ENCODE measurements at places on chromosomes 7 and 10.
A peak's percentile ranks its signal among the peaks of the same experiment; 100 is the strongest.

- no peak for DNase-seq
Measured at GRCh38 chr10:29146311-29147100, 142.4 kb upstream of the LYZL1 start.

DNA sequence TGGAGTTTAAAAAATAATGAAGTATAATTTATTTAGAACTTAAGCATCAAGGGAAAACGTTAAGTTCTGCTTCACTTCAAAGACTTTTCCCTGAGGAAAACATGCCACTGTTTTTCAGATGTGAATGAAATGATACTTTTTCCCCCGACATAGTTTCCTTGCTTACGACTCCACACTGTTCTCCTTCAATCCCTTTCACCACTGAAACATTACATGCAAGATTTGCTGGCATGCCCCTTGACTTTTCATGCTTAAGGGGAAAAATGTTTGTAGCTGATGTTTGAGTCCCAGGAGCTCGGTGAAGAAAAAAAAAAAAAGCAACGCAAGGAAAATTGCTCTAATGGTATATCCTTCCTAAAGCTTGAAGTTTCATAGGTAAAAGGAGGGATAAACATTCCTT lies 10.0 kb downstream of the GLI3 start:
- no peak for DNase-seq

DNA sequence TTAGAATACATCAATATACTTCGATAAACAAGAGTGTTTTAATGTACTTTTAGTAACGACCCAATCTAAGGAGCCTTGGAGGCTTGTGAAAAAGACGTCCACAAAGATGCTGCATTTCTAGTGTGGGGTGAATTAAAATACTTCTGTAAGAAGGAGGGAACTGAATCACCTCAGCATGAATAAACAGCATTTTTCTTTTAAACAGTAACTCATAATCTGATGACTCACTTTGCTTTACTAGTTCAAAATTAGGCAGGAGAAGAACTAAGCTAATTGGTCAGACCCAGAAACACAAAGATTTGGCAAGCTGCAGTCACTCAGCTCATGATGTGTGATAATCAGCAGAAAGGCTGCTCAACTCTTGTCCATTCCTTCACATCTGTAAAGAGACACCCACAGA lies 24.2 kb downstream of the NCOA4 start:
- DNase-seq: no peak

- DNase-seq: peak; percentile 3
Measured at GRCh38 chr7:119197877-119198527, 973.5 kb downstream of the ANKRD7 start.

- no peak for DNase-seq
Measured at GRCh38 chr10:78278058-78278404, 244.4 kb downstream of the RPS24 start.

GRCh38 chr7:87028636-87029035 lies 30.8 kb downstream of the ELAPOR2 start:
- no peak for DNase-seq

DNA sequence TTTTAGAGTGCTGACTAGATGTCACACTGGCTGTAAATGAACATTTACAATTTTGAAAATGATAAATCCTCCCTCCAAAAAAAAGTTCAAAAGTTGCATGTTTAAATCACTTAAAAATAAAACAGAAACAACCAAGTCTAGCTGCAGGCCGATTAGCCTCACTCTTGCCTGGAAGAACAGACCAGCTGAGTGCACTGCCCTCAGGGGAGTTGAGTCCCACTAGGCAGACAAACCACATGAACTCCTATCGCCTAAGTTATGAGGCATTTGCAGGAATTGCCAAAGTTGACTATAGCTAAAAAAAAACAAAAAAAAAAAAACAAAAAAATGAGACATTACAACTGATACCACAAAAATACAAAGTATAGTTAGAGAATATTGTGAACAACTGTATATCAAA lies 510.0 kb downstream of the ANKRD7 start:
- DNase-seq: no peak

- no peak for DNase-seq
Measured at GRCh38 chr10:62330213-62330612, 44.0 kb upstream of the ZNF365 start.

GRCh38 chr7:155962968-155963300 lies 150.7 kb upstream of the SHH start:
- no peak for DNase-seq

DNA sequence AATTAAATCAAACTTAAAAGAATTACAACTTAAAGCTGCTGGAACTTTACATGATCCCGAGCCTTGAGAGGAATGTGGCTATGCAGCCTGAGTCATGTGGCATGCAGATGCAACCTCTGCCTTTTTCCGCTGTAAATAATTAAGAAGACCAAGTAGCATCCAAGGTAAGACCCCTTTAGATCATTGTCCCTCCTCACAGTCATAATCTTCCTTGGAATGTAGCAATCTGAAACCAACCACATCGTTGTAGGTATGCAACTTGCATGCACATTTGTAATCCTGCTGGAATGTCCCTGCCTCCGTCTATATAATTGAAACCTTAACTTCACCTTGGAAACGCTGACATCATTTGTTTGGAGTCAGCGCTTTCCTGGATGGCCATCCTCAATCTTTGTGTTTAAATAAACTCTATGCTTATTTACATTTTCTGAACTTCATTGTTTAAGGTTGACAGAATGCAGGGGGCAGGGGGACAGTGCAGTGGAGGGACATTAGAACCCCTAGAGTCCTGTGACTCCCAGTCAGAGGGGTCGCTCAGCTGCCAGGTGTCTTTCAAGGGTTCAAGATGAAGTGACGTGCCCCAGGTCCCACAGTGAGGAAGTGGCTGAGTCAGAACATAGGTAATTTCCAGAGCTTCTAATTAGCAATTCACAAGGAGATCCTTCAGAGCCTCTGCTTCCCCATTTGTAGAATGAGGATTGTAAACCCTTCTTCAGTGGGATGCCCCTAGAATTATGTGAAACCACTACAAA lies 110.7 kb downstream of the RALA start:
- peak; percentile 37 for DNase-seq

GRCh38 chr7:135380351-135380750 lies 129.6 kb downstream of the CNOT4 start:
- no peak for DNase-seq

- peak; percentile 33 for DNase-seq
Measured at GRCh38 chr7:131183611-131184119, 144.0 kb upstream of the MKLN1 start.

GRCh38 chr10:11678074-11678793 lies 63.9 kb upstream of the ECHDC3 start:
- no peak for DNase-seq

GRCh38 chr7:50590535-50590934 lies 25.3 kb upstream of the DDC start:
- DNase-seq: no peak

DNA sequence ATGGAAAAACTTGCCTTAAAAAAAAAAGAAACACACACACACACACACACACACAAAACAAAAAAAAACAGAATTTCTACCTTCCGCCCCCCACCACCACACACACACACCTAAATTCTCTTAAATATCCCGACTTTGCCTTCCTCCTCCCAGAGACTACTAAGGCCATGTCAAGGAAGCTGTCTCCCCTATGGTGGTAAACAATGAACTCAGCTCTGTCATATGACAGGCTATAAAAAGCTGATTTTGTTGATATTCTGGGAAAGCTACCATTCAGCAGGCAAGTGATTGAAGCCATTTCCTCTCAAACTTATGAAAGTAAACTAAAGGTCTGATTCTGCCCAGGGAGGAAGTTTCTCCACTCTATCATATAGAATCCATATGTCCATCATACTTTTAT lies 471.0 kb downstream of the GFRA1 start:
- no peak for DNase-seq

GRCh38 chr10:105063796-105064195 lies 422.7 kb downstream of the SORCS3 start:
- DNase-seq: no peak

DNA sequence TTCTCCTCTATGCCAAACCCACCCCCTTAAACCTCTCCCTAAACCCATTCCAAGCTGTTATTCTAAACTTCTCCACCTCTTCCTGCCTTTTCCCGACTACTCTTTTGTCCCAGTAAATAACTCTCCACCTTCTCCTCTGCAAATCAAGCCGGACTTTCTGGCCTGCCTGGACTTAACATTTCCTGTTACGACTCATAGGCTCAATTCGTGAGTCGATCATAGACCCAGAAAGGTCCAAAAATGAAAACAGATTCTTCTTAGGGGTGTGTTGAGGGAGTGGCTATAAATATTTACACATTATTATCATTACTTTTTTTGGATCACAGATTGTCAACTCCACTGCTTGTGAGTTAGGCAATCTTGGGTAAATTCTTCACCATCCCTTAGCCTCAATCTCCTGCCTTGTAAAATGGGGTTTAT lies 59.0 kb upstream of the HABP2 start:
- DNase-seq: no peak

DNA sequence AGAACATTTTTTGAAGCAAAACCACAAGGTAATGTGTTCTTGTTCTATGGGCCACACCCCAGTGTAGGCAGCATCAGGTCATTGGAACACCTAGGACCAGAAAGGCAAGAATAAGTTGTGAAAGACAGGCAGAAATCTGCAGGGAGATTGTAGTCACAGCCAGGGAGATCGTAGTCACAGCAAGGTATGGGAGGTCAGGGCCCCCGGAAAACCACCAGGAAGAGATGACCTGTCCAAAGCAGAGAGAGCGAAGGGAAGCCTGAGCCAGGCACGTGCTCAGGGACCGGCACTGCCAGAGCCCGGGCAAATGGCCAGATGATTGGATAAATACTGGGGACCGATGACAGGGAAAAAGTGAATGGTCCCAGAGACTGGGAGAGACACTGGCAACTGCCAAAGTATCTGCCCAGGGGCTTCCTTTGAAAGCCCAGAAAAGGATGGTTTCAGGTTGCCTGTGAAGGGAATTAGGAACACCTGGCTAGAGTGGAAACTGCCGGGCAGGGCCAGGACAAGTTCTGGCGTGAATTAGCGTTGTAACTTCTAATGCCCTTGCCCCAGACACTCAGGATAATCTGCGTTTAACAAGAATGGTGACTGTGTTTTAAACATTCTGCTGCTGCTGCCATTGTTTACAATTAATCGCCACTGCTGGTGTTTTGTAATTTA lies 3.9 kb upstream of the NOBOX start:
- DNase-seq: no peak

- DNase-seq: no peak
Measured at GRCh38 chr10:132961420-132961786, 19.0 kb upstream of the CFAP46 start.

DNA sequence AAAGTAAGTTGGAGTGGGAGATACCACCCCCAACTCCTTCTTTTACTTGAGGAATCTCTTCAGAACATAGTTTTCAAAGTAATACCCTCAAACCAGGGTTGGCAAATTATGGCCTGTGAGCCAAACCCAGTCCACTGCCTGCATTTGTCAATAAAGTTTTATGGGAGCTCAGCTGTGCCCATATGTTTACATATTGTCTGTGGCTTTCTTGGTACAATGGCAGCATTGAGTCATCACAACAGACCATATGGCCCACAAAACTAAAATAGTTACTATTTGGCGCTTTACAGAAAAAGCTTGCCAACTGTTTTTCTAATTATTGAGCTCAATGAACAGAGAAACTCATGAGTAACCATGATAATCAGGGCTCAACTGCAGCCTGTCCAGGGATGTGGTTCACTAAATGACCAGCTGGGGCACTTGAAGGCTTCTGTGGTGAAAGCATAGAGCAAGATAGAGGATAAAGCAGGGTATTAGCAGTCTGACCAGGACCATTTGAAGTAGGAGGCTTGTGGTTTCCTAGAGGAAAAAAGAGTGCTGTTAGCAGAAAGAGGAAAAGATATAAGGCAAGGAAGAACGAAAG lies 196.0 kb upstream of the GRB10 start:
- DNase-seq: no peak

- no peak for DNase-seq
Measured at GRCh38 chr10:103804871-103805270, 50.5 kb downstream of the SH3PXD2A start.

DNA sequence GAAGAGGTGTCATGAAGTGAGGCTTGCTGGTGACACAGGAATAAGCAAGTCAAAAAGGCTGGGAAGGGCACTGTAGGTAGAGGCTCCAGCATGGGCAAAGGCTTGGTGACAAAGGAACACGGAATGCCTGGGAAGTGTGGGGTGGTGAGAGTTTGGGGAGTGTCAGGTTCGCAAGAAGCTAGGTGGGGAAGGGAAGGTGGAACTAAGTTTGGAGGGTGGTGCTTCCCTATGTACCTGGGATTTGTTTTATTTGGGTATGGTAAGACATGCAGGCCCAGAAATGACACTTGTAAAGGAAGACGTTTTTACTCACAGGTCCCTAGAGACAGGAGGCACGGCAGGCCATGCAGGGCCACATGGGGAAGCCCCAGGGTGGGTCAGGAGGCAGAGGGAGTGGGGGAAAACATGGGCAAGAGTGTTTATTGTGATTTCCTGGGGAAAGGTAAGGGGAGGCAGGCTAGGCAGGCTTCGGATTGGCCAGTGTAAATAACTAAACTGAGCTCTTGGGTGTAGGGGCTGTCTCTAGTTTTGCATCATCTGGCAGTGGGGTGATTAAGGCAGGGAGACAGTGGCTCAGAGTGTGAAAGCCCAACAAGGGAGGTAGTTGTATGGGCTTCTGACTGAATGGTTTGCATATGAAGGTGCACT lies 52.1 kb downstream of the SH2D4B start:
- no peak for DNase-seq

DNA sequence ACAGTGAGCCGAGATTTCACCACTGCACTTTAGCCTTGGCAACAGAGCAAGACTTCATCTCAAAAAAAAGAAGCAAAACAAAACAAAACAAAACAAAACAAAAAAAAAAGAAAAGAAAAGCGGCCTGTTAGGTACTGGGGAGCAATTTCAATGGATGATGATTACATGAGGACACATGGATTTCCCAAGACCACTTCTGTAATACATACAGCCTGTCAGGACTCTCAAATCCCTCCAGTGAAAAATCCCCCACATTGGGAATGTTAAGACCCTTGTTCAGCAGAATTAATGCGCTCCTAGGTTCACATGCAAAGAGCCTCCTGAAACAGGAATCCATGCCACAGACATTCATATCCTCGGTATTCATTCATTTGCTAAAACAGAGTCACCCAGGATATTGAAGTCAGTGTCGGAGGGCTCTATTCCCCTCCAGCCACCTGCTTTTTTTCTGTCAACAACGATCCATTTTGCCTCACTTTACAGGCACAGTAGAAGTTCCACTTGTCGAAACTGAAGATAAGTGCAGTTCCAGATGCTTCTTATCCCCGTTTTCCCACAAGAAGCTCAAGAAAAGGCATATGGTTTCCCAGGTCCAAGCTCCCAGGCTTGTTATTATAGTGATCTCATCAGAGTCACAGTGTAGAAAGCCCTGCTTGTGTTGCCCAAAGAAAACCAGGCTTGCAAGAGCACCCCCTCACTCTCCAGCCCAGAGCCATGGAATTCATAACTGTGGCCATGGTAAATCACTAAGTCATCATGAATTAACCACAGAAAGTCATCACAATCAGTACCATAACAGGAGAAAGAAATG lies 20.2 kb downstream of the SLC16A12 start:
- DNase-seq: no peak

DNA sequence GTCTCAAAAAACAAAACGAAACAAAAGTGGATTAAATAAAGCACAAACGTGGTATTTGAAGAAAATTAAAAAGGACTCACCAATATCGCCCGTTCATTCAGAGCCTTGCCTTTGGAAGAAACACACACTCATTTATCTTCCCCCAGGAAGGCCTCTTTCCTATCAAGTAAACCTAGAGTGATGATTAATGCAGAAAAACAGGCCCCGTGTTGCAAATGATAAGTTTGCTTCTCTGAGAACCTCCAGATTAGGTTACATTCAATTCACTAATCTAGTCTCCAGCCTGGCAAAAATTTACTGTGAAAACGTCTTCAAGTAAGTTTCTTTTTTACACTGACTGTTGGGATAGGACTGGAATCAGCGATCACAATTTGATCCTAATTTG lies 78.0 kb upstream of the C1GALT1 start:
- DNase-seq: no peak

- no peak for DNase-seq
Measured at GRCh38 chr10:125911145-125911544, 14.8 kb downstream of the FANK1 start.

Data from CD4-positive, alpha-beta T cell treated with Interleukin-10 for 1 hour (primary cell).